ENCODE measurements at places on chromosomes 13 and 19.

- no peak for DNase-seq
These were observed 12.0 kb downstream of the TGDS start for GRCh38 chr13:94583926-94584325.

DNA sequence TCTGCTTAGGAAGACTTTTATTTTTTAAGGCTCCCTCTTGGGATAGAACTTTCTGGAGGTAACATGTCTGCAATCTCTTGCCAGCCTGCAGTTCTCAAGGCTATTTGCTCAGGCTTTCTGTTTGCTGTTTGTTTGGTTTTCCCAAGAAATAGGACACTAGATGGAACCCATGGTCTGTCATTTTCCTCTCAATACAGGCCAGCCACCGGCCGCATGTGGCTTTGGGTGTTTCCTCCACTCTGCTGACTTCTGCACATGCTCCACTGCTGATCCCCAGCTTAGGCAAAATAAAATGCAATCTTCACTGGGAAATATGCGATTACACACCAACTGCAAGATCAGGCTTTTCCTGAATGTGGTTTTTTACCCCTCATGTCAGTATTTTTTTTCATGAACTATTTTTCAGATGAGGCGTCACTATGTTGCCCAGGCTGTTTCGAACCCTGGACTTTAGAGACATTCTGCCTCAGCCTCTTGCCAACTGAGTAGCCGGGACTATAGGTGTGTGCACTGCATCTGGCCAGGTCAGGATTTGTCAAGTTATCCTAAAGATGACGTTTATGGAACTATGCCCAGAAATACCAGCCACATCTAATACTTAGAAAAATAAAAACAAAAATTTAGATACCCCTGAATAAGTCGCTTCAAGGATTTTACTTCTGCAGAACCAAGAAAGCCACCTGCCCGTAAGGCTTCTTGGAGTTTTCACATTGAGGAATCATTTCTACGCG is 94.3 kb upstream of the PABPC3 start:
- no peak for DNase-seq

GRCh38 chr13:33509642-33510229 is 224.2 kb upstream of the STARD13 start:
- DNase-seq: no peak

DNA sequence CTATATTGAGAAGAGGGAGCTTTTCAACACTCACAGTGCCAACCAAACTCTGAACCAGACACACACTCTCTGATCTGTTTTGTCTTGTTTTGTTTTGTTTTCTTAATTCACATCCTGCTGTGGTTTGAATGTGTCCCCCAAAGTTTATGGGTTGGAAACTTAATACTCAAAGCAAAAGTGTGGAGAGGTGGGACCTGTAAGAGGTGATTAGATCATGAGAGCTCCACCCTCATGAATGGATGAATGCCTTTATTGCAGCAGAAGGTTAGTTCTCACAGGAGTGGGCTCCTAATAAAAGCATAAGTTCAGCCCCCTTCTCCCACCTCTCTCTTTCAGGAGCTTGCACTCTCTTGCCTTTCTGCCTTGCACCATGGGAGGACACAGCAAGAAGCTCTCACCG is 957.1 kb downstream of the PCDH9 start:
- DNase-seq: no peak

DNA sequence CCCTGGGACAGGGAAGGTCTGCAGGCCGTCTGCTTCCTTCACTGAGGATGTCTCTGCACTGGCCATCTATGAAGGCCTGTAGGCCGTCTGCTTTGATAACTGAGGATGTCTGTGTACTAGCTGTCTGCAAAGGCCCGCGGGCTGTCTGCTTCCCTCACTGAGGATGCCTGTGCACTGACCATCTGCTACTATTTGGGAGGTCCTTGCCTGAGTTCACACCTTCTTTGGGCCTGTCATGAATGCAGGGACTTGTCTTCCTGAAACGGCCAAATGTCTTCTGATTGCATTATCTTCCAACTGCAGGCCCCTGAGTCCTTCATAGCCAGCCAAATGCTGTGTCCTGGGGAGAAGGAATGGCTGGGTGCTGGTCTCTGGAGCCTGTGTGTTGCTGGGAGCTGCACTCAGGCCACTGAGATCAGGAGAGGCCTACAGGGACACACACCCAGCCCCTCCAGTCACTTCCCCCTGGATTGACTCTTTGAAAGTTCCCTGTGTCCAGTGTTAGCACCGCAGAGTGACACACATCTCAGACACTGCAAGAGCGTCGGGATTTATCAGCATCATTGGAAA is 72.9 kb downstream of the TEX29 start:
- DNase-seq: no peak

DNA sequence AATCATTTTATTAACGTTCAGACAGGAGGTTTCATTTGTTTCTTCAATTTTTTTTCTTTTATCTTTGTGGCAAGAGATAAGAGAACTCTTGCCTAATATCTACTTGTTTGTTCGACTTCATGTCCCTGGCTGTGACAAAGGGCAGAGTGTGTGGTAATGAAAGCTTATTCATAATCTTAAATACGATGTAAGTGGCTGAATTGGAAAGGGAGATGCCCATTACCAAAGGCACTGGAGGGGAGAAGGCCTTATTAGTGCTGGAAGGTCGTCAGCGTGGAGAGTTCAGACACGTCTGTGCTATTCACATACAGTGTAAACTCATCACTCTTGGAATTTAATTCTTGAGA is 54.0 kb downstream of the RFC3 start:
- no peak for DNase-seq

DNA sequence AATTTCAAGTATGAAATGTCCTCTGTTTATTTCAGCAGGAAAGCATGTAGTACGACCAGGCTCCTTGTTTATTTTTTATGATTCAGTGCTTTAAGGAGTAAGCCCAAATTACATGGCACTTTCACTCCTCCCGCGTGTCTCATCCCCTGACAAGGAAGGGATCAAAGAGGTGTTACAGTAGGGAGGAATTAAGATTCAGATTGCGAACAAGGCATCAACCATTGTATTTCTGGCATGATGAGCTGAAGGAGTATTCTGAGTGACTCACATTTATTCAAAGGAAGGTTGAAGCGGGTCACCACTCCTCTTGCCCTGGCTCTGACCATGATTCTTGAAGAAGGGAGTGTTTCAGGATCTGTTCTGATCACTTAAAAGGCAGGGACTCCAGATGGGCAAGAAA is 46.1 kb upstream of the CNMD start:
- no peak for DNase-seq

GRCh38 chr13:59332966-59333365 is 830.8 kb downstream of the DIAPH3 start:
- no peak for DNase-seq

- DNase-seq: no peak
These were observed 9.1 kb downstream of the FFAR2 start for GRCh38 chr19:35457173-35457572.

DNA sequence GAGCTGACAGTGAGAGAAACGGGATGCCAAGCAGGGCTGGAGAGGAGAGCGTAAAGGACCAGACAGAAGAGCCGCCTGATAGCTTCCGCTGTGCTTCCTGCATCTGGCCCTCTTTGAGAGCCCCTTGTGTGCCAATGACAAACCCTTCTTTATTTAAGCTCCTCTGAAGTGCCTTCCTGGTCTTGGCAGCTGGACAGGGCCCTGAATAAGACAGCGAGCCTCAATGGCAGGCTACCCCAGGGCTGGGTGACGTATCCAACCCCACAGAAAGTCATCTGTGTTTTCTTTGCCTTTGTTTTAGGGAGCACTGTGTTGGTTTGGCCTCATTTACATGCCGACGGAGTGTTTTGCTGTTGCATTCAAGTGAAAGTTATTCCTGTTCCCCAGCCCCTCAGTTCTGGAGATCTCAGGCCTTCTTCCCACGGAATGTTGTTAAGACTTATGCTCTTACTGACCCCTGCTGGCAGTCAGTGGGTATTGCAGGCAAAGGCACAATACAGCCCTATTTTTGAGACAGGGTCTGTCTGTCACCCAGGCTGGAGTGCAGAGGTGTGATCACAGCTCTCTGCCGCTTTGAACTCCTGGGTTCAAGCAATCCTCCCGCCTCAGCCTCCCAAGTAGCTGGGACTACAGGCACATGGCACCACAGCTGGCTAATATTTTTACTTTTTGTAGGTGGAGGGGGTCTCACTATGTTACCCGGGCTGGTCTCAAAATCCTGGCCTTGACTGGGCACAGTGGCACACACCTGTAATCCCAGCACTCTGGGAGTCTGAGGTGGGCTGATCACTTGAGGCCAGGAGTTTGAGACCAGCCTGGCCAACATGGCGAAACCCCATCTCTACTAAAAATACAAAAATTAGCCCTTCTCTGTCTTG is 16.8 kb downstream of the CCL25 start:
- DNase-seq: peak; percentile 60

GRCh38 chr13:108005231-108005630 is 210.1 kb downstream of the LIG4 start:
- DNase-seq: no peak

DNA sequence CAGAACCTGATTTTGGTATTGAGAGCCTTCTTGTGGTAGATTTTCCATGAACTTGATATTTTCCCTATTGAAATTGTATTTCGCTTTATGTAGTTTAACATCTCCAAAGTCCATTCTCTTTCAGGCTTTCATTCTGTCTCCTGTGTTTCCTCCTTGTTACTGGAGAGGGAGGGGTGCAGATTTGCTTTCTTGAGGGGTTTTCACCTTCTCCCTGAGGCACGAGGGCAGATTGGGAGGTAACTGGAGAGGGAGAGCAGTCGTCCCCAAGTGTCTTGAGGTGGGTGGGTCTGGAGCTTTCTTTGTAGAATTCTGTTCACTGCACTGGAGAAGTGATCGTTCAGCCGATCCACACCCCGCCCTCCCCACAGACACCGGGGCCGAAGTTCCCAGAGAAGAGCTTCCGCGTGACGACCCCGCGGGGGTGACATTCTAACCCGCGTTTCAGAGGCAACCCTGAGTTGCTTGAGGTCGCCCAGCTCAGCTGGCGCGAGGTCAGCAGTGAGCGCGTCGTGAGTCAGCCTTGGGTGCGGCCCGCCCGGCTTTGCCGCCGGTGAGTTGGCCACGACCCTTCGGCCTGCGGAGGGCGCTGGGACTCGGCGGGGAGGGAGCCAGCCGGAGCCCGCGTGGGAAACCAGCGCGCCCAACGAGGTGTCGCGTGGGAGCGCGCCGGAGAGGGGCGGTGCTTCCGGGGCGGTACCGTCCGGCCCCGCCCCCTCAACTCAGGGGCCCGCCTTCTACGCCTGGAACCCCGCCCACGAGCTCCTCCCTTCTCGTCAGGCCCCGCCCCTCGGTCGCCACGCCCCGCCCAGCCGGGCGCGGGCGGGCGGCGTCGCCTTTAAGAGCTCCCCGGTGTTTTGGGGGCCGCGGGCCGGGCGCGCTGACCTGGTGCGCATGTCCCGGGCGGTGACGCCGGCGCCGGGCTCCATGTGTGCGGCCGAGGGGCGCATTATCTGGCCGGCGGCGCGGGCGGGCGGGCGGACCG is at the start of gene GATAD2A:
Gene GATAD2A, plus strand, starts transcription at position 797 of the 982 bp plus-strand sequence. CDS start 59,671 bp downstream, outside the sequence.
- peak; percentile 97 for DNase-seq

GRCh38 chr19:3243819-3244700 is 19.6 kb downstream of the CELF5 start:
- no peak for DNase-seq

DNA sequence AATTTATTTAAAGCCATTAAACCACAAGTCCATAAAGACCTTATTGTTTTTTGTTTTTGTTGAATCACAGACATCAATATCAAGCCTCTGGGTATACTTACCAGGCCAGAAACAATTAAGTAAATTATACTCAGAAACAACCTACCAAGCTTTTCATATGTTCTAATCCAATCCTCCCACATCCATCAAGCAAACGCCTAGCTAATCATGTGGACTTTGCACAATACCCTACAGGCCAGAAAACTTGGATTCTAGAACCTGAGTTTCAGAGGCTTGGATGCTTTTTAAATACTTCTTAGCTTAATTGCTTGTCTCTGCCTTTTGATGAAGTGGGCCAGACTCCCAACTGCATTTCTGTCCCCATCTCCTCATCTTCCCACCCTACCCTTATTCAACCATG is 39.9 kb downstream of the TGDS start:
- DNase-seq: no peak

GRCh38 chr13:24185591-24186232 is 25.2 kb downstream of the SPATA13 start:
- no peak for DNase-seq

- no peak for DNase-seq
These were observed 764.4 kb downstream of the LIG4 start for GRCh38 chr13:107450931-107451330.

- no peak for DNase-seq
These were observed 1.7 kb downstream of the STK24 start for GRCh38 chr13:98575009-98575903.

DNA sequence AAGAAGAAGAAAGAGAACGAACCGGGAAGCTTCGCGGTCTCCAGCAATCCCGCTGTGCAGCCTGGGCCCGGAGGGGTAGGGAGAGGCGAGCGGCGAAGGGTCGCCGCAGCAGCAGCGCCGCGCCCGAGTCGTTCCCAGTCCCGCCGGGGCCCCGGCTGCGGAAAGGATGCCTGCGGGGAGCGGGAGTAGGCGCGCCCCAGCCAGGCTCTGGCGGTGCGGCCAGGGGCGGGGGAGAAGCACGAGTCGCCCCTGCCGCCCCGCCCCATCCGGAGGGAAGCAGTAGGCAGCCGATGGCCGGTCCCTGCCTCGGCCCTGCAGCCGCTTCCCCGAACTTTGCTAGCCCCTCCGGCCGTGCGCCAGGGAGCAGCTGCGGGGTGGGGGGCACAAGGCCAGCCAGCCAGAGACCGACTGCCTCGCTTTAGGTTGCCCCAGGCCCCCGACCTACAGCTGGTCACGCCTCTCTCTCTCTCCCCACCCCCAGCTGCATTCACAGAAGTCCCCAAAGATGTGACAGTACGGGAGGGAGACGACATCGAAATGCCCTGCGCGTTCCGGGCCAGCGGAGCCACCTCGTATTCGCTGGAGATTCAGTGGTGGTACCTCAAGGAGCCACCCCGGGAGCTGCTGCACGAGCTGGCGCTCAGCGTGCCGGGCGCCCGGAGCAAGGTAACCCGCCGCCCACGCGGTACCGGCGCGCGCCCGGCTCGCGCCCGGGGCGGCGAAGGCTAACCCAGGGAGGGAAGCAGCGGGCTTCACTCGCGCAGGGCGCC is 1.1 kb downstream of the VSTM2B start:
- DNase-seq: no peak

DNA sequence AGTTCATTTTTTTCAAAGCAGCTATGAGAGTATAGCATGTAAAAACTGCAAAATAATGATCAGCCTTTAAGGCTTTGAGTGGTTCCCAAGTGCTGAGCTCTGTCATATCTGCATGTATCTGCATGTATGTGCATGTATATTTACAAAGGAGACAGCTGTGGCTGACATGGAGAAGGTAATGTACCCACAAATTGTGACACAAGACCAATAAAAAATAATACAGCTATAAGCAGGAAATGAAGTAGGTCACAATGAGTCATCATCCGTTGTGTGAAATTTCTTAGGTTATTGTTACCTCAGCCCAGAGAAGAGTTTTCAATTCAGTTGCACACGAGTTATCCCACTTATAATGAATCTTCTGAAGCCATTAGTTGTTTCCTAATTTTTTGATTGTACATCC is 60.9 kb upstream of the MED4 start:
- no peak for DNase-seq

DNA sequence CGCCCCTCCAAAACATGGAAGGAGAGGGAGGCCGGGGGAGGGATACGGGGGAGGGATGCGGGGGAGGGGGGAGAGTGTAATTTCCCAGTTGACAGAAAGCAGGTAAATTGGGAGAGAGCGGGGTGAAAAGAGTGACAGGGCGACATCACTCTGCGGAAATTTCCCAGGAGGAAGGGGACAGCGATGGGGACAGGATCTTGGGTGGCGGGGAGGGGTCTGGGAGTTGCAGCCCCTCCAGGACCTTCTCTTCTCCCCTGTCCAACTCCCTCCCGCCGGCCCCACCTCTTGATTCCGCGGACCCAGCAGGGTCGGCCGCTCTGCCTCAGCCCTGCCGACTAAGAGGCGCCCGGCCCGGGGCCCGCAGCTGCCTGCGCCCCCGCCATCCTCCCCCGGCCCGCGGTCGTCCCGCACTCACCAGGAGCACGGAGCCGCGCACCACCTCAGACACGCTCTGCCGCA is 108.0 kb upstream of the DOCK9 start:
- peak; percentile 49 for DNase-seq
